Stimulated activated CD8-positive, alpha-beta memory T cell treated with anti-CD3 and anti-CD28 coated beads, Interleukin-7, amount 100 ng/mL, for 4 hours (primary cell): ENCODE measurements at places on chromosomes 5 and 9.

- DNase-seq = no peak
Observed at GRCh38 chr5:84568171-84568570, 183.5 kb upstream of the EDIL3 start.

DNA sequence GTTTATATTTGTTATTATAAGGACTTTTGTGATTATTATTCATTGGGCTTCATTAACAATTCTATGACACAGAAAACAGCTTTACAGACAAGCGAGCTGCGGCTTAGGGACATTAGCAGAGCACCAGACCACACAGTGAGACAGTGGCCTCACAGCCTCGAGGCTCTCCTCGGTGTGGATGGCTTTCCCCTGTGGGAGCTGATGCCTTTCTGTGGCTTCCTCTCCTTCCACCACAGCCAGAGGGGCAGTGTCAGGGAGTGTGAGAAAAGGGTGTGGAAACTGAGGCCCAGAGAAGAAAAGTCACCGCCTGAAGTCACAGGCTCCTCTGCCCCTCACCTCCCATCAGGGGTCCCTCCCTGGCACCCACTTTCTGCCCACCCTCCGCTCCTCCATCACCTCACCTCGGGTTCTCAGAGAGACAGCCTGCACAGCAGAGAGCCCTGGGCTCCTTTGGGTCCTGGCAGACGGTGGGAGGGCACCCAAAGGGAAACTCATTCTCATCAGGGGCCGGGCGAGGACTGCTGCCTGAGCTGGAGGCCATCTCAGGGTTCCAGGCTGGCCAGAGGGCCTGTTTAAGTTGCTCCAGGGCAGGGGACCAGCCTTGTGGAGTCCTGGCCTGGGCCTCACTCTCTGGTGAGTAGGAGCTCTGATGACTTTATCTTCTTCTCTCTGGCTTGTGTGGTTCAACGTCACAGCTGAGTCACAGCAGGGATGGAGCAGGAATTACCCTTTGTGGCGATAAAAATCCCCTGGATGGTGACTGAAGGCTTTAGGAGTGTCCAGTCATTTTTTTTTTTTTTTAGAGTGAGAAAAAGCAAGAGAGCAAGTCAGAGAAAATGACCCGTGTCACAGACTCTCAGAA is 830 bp downstream of the TRAF1 start:
- DNase-seq = peak; percentile 82

DNA sequence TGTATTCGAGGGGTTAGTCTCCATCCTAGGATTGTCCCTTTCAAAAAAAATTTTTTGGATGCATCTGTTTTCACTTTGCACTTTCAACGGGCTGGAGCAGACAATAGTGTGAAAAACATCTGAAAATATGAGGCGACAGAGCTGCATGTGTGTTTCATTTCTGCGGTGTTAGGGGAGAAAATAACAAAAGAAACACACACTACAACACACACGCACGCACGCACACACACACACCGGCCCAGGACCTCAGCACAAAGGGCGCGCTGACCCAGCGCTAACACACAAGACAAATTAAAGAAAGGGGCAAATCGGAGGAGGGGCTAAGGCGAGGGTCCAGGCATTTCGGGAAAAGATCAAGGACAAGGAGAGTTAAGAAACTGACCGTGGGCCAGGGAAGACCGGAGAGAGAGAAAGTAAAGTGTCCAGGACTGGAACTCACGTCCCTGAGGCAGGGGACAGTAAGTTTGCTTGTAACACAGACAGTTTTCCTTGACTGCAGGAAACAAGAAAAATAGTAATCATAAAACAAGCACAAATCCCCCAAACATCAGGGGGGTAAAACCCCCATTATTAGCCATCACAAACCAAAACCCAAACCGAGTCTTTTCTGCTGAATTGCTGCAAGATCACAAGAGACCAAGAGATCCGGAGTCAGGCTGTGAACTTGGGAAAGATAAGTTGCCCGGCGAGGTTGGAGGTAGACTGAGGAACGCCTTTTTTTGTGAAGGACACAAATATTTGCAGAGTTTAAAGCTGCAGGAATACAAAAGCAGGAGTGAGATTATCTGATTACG is 302.1 kb downstream of the PARP8 start:
- DNase-seq = no peak

GRCh38 chr5:73174100-73174815 is 1.3 kb downstream of the TMEM174 start:
- no peak for DNase-seq

- DNase-seq = no peak
Observed at GRCh38 chr9:137793196-137793841, 84.3 kb upstream of the CACNA1B start.

- DNase-seq = no peak
Observed at GRCh38 chr9:87137718-87138117, 190.4 kb upstream of the GAS1 start.

GRCh38 chr5:181133610-181134231 is 2.8 kb upstream of the OR2V1 start:
- DNase-seq = no peak

DNA sequence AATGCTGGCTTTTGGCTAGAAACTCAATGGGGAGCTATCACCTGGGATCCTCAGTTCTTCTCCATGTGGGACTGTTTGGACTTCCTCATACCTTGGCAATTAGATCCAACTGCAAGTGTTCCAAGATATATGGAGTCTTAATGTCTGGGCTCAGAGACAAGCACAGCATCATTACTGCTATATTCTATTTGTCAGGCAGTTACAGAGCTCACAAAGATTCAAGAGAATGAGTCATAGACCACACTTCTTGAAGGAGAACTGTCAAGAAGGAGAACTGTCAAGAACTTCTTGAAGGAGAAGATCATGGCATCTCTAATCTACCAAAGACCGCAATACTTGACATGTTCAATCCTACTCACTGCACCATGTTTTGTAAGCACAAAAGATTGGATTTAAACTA is 106.8 kb upstream of the NREP start:
- no peak for DNase-seq

GRCh38 chr9:112169368-112169767 is 5.7 kb downstream of the SUSD1 start:
- DNase-seq = no peak

DNA sequence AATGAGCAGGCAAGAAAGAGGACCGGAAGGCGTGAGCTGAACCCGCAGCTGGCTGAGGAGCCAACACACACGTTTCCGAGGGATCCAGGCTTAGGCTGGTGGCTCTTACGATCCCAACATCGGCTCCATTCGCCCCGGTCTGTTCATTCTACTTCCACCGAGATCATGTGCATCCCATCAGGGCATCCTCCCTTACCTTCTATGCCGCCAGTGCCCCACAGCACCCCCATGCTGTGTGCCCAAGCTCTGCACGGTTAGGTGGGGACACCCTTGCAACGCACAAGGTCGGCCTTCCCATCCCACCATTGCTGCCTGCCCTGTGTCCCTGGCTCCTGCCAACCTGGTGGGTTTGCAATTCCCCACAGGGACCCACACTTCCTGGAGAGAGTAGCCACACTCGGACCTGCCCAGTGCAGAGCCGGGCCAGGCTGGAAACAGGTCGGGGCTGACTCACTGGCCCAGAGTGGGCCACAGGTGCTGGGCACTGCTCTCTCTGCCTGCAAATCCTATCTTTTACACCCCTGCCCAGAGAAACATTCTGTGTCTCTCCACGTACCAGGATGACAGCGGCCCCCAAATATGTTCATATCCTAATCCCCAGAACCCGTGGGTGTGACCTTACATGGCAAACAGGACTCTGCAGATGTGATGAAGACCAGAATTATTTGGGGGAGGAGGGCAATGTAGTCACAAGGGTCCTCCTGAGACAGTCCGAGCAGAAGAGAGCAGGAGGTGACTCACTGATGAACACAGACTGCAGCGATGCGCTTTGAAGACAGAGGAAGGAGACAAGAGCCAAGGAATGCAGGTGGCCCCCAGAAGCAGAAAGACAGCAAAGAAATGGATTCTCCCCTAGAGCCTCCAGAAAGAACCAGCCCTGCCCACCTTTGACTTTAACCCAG is 182.2 kb downstream of the AUH start:
- DNase-seq = no peak

DNA sequence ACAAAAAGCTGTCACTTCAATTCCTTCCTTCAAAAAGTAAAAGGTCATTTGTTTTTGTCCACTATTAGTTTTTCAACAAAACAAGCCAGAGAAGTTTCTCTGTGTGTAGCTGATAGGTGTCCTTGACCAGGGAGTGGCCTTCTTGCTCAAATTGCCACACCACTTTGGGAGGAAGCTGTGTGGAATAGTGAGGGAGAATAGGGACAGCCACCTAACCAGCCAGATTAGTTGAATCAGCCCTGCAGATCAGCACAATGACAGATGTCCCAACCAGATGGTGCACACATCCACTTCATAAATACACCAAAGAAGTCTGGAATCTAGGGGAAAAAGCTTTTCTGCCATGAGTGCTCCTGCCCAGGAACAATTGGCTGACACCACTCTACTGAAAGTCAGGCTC is 37.2 kb downstream of the NREP start:
- DNase-seq = no peak

- DNase-seq = no peak
Observed at GRCh38 chr5:137415231-137415681, 83.9 kb downstream of the SPOCK1 start.

GRCh38 chr5:77003246-77003645 is 27.0 kb upstream of the AGGF1 start:
- DNase-seq = no peak

GRCh38 chr5:167861129-167861927 is 430.1 kb upstream of the WWC1 start:
- no peak for DNase-seq

GRCh38 chr9:119453490-119453911 is 84.3 kb upstream of the BRINP1 start:
- DNase-seq = no peak

DNA sequence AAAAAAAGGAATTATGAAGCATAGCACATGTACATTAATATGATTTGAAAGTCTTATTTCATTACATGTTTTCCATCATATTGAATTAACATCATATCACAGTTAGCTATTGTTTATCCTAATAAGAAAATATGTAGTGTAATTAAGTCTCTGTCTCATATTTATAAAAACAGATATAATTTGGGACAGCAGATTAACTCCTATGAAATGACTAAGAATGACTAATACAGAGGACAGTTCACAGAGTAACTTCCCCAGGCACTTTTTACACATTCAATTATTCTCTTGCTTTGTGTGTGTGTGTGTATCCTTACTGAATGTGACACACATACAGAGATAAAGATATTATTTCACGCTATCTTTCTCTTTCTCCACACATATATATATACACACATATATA is 2400.9 kb upstream of the C9orf72 start:
- no peak for DNase-seq

DNA sequence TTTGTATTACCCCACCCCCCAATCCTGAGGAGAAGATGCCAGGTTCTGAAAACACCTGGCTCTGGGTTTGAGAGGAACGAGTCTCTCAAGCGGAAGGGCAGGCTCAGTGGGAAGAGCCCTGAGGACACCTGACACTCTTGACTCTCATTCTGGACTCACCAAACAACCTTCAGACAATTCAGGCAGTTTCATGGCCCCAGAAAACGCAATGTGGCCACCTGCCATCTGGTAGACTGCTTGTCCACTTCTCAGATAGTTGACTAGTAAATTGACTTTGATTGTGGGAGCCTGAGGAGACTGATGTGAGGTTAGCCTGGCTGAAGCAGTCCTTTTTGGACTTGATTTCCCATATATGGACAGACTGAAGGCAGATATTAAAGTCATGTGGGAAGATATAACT is 117.5 kb upstream of the FSTL4 start:
- no peak for DNase-seq

- no peak for DNase-seq
Observed at GRCh38 chr5:137096149-137097103, 402.7 kb downstream of the SPOCK1 start.

DNA sequence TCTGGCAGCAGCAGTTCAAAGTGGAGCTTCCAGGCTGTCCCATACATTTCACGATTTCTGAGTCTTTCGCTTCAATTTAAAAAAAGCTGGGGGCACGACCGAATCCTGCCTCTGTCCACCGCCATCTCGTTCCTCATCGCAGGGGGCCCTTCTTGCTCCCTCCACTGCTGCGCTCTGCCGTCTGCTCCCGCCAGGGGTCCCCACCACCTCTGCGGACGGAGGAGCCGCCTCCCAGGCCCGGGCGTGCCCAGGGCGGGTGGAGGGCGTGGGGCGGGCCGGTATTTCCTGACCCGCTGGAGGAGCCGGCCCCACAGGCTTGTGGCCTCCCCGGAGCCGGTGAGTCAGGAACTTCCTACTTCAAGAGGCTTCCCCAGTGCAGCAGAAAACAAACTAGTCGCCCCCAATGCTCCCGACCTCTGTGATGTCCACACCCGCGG is 50.4 kb downstream of the USP20 start:
- DNase-seq = peak; percentile 84

GRCh38 chr9:69380811-69381210 is 55.8 kb downstream of the ENTREP1 start:
- DNase-seq = no peak

- no peak for DNase-seq
Observed at GRCh38 chr5:172765766-172766286, 5.2 kb downstream of the DUSP1 start.

GRCh38 chr5:38803246-38803645 is 42.6 kb upstream of the OSMR start:
- DNase-seq = no peak

GRCh38 chr9:109241207-109241606 is 74.2 kb upstream of the FRRS1L start:
- DNase-seq = no peak

GRCh38 chr9:123225995-123226394 is 42.4 kb downstream of the STRBP start:
- no peak for DNase-seq

DNA sequence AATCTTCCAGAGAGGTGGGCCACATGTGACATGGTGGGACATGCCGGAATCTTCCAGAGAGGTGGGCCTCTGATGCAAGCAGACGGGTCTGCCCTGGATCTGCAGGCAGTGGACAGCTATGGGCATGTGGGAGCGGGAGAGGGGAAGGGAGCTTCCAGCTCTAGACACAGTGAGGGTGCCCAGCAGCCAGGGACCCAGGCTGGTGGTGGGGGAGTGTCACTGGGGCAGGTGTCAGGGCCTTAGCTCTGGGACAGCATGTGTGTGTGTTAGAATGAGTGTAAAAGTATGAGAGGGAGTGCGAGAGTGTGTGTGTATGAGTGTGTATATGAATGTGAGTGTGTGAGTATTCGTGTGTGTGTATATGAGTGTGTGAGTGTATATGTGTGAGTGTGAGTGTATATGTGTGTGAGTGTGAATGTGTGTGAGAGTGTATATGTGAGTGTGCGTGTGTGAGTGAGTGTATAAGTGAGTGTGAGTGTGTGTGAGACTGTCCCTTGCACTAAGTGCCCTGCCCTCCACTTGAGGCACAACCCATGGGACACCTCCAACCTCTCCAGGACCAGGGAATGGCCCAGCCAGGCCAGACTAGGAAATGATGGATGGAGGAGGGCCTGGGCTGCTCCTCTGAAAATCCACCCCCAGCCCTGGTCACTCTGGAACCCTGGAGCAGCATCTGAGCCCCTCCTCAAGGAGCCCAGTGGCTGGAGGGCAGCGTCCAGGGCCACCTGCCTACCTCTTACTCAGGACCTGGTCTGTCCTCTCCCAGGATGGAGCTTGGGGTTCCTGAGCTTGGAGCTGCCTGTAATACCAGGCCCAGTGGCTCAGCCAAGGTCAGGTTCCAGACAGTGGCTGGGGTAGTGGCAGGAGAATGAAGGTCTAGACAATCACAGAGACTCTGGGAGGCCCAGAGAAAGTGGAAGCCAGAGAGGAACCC is 122.2 kb downstream of the C9orf50 start:
- no peak for DNase-seq

- no peak for DNase-seq
Observed at GRCh38 chr5:168875832-168876231, 296.7 kb upstream of the PANK3 start.

- no peak for DNase-seq
Observed at GRCh38 chr9:3835393-3835792, 309.6 kb upstream of the RFX3 start.

GRCh38 chr9:104743376-104743985 is 4.0 kb upstream of the NIPSNAP3A start:
- DNase-seq = no peak

- no peak for DNase-seq
Observed at GRCh38 chr9:33988219-33988890, 60.3 kb downstream of the UBAP2 start.
